ENCODE measurements at places on chromosomes 11 and 22. TPM values are rescaled to one million over a fixed set of nuclear protein-coding genes. Genes with fewer than 3 reads are reported as not detected.

Gene STK33
- total RNA-seq = not detected

Gene KRTAP5-11
- not detected for total RNA-seq

Gene OR5A1
- total RNA-seq = not detected

Gene LRRN4CL
- total RNA-seq = 0.33 TPM

Gene SERHL2
- 1.7 TPM for total RNA-seq

Gene SERPINH1
- 519 TPM for total RNA-seq

Gene MRGPRX3
- 33.4 TPM for total RNA-seq

Gene SF3A1
- 45.0 TPM for total RNA-seq

Gene NFAM1
- 0.17 TPM for total RNA-seq

Gene IGSF9B
- 0.33 TPM for total RNA-seq

DNA sequence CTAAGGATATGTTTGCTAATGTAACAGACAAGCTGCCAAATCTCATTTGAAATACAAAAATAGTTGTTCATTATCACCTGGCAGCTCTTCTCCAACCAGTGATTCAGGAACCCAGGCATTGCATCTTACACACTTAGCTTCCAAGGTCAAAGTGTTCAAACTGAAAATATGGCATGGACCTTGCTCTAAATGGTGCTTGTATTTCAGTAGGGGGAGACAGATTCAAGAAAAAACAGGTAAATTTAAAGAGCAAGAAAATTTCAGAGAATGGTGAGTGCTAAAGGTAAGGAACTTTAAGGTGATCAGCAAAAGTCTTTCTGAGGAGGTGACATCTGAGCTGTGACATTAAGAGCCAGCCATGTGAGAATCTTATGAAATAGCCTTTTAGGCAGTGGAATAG is 82.8 kb upstream of the E2F8 start:
- no peak for DNase-seq

GRCh38 chr11:78347956-78348355 is 69.7 kb downstream of the GAB2 start:
- DNase-seq = no peak

GRCh38 chr11:13011466-13012055 is 2.4 kb downstream of the RASSF10 start:
- DNase-seq = peak; percentile 35

DNA sequence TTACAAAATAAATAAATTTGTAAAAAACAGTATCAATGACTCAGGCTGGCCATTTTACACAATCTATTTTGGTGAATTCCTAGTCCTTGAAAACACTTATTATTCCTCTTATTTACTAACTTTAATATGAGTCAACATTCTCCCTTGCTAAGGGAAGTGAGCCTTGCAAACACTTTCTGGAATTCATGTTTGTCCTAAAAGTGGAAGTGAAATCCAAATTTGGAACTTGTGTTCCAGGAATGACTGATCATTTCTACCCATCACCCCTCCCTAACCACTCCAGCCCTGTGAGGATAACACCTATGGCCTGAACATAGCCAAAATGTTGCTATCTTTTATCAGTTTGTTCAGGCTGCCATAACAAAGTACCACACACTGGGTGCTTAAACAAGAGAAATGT is 83.1 kb downstream of the OR5AK2 start:
- peak; percentile 13 for DNase-seq

GRCh38 chr11:84480131-84480530 is 1147.0 kb downstream of the DLG2 start:
- DNase-seq = no peak

DNA sequence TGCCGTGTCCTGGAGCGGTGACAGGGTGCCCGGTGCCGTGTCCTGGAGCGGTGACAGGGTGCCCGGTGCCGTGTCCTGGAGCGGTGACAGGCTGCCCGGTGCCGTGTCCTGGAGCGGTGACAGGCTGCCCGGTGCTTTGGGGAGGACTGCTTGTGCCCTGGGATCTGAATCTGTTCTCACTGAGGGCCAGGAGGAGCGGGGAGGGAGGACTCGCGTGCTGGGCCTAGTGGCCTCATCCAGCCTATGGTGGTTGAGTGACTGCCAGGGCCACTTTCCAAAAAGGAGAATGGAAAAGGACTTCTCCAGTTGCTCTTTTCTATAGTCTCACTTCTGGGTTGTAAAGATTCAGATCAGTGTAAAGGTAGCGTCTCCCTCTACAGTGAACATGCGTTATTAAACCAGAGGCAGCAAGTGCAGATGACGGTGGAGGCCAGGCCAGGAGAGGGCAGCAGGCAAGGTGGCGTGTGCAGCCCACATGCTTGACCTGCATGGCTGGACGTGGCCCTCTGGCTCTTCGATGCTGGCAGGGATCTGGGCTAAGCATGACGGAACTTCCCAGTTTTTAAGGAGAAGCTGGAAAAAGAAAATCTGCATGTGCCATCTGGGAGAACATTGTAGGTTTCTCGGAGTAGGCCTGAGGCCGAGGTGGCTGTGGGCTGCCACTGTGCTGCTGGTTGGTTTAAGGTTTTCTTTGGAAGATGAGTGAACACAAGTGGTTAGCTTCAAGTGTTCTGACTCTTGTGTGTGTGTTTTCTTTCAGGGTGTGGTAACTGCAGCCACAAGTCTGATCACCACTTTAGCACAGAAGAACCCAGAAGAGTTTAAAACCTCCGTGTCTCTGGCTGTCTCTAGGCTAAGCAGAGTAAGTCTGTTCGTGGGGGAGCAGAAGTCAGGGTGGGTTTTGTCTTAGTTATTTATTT is 55.0 kb downstream of the AP2A2 start:
- no peak for DNase-seq

GRCh38 chr11:86211619-86212018 is 32.9 kb upstream of the EED start:
- DNase-seq = peak; percentile 26

GRCh38 chr11:10529279-10529678 is 11.7 kb downstream of the RNF141 start:
- no peak for DNase-seq

- DNase-seq = no peak
Observed at GRCh38 chr11:64592656-64593055, 1.6 kb downstream of the SLC22A12 start.

GRCh38 chr11:68402355-68403031 is 58.1 kb upstream of the PPP6R3 start:
- DNase-seq = no peak

- peak; percentile 16 for DNase-seq
Observed at GRCh38 chr11:107716884-107717532, 5.2 kb upstream of the SLN start.

DNA sequence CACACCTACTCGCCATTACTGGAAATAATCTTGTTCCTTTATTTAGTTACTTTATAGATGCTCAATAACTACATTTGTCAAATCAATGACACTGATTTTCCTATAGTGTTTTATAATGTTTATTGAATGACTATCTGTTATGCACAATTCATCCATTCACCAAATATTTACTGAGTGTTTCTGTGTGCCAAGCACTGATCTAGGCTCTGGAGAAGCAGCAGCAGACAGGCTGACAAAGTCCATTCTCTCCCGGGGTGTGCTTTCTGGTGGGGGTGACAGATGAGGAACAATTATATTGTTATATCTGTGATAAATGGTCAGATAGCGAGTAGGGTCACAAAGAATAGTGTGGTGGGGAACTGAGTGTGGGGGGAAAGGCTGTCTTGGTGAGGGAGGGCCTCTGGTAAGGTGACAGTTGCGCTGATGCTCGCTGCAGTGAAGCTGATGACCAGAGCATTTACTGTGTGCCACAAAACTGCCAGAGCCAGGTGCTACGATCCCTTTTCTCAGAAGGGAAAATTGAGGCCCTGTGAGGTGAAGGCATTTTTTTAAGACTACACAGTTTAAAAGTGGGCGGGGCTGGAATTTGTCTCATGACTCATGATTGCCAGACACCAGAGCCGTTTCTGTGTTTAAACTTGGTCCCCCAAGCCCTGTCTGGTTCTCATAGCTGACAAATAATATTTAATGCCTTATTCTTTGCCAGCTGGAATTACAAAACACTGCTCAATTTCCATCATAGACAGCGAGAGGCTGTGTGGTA is 10.2 kb downstream of the PACS1 start:
- DNase-seq = peak; percentile 66

DNA sequence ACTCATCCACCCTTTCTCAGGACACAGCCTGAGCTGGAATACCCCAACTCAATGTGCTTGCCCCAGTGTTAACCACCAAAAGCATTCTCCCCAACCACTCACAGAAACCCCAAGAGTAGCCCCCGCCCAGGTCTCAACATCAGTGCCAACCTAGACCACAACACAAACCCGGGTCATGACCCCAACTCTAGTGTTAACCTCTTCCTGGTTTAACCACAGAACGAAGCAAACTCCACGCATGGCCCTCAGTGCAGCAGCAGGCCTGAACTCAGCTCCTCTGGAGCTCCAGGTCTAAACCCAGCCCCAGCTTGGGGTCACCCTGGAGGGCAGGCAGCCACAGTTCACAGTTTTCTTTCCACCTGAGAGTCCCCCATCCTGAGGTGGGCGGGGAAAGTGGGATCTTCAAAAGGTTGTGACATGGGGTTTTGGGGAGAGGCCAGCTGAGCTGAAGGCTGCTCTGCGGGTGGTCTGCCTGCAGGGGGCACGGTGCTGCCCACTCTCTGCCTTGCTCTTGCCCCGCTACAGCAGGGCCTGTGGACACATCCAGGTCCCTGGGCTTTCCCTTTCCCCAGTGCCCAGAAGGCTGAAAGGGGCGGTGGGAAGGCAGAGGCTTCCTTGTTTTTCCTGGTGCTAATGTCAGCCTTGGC is 37.9 kb downstream of the NECTIN1 start:
- peak; percentile 65 for DNase-seq

- peak; percentile 31 for DNase-seq
Observed at GRCh38 chr11:64747961-64748665, 4.2 kb upstream of the RASGRP2 start.

GRCh38 chr11:2190657-2191471 is 19.2 kb upstream of the TH start:
- no peak for DNase-seq

DNA sequence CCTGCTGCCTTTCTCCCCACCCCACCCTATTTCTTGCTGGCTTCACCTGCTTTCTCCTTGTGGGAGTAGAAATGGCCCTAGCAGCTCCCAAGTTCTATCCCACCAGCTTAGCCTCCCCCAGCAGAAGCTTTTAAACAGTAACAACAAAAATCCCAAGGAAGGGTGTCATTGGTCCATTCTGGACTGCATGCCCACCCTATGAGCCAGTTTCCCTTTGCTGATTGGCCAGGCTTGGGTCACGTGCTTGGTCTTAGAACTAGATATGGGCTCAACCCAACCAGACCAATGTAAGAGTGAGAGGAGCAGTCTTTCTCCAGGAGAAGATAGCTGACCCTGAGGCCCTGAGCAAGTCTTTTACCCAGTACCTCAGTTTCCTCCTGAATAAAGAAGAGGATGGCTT is 2.3 kb downstream of the MTFP1 start:
- no peak for DNase-seq

- DNase-seq = peak; percentile 9
Observed at GRCh38 chr11:65084598-65085375, 765 bp downstream of the ZFPL1 start.
